Activated CD8-positive, alpha-beta memory T cell treated with anti-CD3 and anti-CD28 coated beads, Interleukin-2, amount 50 U/mL, for 4 hours (primary cell): ENCODE measurements at places on chromosomes 16 and 17.

GRCh38 chr17:68290268-68290954, 516 bp downstream of the SLC16A6 start:
- peak; percentile 57 for DNase-seq

GRCh38 chr17:51097708-51098446, 22.8 kb downstream of the SPAG9 start:
- DNase-seq, result no peak

GRCh38 chr17:10474536-10474935, 5.2 kb upstream of the MYH4 start:
- no peak for DNase-seq

DNA sequence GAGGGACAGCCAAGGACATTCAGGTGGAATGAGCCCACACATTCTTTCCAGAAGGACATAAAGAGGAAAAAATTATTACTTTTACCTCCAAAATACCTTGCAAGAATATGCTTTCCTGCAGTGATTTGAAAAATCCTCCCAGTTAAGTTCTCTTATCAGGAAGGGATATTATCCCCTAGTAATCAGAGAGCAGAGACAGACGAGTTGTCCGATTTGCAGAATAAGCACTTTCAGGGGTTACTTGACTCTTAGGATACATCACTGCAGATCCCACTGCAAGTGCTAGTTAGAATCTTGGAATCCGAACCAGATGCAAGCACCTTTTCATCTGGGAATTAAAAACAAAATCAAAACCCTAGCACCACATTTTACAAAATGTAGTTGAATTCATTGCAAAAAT, 33.6 kb downstream of the FOXL1 start:
- no peak for DNase-seq

DNA sequence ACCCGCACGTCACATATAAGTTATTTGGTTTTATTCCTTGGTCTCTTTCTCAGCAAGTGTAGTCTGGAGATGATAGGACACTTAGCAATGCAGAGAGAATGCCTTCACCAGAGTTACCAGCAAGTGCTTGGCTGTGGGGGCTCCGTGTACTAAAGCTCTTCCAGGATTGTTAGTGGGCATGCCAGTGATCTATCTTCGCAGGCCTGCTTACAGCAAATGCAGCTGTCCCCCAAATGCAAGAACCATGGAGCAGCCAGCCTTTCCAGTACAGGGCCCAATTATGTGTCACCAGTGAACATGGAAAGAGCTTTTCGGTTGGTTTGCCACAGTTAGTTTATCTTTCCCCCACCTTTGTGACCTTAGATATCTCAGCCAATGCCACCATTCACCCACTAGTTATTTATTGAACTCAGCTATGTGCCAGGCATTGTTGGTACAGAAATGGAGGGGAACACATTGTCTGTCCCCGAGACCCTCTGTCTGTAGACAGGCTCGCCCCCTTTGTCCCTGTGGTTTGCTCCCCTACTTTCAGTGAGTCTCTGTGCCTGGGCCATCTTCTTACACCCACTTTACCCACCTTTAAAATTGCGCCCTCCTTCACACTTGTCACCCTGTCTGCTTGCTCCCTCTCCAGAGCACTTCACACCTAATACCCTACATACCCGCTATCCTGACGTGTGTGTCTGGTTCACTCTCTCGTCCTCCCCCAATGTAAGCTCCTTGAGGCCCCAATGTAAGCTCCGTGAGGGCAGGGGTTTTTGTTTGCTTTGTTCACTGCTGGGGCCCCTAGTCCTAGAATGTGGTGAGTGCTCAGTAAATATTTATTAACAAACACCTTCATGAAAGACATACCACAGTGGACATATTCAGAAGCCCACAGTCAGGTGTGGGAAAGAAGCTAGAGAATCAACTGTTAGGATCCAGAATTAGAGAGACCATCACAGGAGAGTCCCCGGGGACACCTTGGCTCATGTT, 13.3 kb downstream of the USP10 start:
- DNase-seq, result no peak

DNA sequence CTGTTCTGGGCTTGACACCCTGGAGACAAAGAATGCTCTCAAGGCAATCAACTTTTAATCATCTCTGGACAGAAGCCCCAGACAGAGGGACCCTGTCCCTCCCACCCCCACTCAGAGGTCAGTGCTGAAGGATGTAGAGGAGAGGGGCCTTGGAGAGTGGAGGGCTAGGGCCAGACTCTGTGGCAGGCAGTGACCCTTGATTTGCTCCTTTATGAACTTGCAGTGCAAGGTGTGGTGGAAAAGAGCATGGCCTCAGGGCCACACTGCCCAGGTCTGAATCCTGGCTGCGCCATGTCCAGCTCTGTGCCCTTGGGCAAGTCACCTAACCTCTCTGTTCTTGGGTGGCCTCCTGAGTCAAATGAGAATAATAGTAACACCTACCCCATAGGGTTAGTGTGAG, 134.3 kb downstream of the TMEM132E start:
- DNase-seq, result no peak

DNA sequence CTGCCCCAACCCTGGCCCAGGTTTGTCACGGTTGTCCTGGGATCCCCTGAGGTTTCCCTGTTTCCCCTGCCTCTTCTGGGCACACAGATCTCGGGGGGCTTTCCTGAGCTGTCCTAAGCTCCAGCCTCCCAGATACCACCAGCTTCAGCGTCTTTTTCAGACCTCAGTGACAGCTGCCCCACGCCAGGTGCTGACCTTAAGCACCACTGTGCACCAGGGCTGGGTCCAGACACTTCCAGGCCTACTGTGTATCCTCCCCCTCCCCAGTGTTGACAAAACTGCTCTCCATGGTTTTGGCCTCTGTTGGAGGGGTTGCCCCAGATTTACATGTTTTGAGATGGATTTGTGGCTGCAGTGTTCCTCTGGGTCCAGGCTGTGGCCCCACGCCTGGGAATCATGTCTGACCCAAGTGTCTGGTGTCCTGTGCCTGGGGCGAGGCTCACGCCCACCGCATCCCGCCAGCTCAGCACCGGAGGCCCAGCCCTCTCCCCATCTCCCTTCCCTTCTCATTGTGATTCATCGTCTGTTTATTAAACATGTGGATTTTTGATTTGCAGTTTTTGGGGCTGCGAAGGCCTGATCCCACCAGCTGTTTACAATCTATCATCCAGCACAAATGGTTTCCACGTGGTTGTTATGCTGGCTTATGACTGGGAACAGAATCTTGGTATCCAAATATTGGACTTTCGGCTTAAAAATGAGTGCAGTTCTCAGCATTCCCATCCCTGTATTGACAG, 82.1 kb downstream of the METRNL start:
- DNase-seq, result no peak

DNA sequence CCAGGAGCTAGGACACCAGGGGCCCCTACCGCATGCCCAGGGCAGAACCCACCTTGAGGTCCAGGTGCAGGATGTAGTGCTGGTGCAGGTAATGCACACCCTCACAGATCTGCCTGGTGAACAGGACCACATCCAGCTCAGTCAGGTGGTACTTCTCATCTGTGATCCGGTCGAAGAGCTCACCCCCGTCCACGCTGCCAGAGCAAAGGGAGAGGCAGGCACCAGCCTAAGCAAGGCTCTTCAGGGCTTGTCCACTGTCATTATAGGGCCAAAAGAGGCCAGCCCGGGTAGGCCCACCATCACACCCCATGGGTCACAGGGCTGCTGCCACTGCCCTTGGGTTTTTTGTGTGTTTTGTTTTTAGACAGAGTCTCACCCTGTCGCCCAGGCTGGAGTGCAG, 21.0 kb downstream of the MYLK3 start:
- no peak for DNase-seq
